ENCODE measurements at places on chromosomes 4 and X.

DNA sequence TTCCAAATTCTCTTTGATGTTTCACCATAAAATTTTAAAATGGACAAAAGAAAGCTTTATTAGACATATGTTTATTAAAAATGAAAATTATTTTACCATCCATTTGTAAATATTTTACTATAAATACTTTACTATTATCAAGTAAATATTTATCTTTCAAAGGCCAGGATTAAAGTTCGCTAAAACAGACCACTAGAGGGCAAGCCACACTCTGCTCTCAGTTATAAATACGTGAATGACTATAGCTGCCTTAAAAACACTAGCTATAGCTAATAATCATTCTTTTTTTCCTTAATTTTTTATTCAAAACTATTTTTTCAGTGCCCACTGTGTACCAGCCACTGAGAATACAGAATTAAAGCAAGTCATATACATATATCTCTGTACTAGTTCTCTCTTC lies 38.6 kb downstream of the UNC5C start:
- DNase-seq, result peak; percentile 44

- no peak for DNase-seq
These were observed at the start of gene CPZ for GRCh38 chr4:8592366-8593263. Gene CPZ (plus strand): TSS chr4:8592765. CDS start chr4:8592834, 69 bp downstream.

DNA sequence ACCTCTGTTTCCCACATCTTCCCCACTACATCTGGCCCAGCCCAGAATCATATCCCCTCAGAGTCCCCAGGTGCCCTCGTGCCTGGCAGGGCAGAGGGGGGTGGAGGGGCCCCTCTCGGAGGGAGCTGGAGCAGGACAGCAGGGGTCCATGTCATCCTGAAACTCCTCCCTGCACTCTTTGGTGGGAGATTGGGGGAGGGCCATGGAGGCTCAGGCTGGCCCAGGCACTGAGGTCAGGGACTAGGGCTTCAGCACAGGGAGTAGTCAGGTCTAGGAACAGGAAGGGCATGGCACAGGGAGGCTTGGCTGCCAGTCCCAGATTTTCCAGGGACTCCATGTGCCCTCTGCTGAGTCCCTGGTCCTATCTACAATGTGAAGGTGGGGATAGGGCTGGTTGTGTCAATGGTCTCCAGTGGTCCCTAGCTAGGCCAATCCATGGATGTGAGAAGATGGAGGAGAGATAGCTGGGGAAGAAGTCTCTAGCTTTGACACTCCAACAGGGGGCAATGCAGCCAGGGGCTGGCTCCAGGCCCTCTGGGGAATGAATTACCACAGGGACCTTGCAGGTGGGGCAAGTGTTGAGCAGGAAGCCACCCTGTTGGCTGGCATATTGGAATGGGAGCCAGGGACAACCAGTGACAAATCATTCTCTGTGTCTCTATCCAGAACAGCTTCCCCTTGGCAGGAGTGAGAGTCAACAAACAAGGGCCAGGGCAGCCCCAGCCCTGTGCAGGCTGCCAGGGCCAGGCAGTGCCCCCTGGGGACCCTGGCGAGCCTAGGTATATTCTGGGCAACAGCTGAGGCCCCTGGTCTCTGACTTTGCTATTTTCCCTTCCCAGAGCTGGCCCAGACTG lies 154.4 kb downstream of the EFNB1 start:
- DNase-seq, result no peak

DNA sequence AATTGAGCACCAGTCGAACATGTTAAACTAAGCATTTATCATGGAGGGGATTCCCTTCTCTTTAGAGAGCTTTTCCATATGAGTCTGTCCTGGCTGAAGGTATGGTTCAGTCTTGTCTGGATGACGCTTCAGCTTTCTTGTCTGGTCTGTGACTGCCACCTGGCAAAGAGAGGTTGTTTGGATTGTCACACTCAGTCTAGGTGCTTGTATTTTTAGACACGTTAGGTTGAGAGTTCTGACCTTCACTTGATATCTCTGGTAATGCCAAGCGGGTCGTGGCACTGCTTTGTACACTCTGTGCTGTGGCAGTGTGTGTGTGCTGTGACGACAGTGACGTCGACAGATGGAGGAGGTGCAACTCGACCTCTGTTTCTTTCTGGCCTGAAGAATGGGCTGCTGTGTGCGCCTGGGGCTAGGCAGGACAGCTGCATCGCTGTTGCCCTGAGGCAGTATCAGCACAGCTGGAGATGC lies 12.6 kb downstream of the NOCT start:
- DNase-seq, result no peak

DNA sequence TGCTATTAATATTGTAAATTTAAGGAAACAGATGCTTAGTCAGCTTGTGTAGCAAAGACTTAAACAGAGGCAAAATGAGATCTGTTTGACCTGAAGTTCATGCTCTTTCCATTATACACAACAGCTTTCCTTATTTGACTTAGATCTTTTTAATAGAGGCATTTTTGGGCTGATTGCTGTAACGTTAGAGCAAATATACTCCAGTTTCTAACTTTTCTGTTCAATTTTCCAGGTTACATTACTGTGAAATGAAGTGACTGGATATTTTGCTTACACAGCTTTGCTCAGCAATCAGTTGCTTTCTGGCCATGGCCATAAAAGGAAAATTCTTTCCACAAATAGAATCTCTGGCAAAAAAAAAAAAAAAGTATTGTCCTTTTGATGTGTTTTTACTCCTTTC lies 146.2 kb downstream of the PCDH7 start:
- no peak for DNase-seq

GRCh38 chr4:95674521-95674981 lies 125.8 kb upstream of the UNC5C start:
- no peak for DNase-seq

DNA sequence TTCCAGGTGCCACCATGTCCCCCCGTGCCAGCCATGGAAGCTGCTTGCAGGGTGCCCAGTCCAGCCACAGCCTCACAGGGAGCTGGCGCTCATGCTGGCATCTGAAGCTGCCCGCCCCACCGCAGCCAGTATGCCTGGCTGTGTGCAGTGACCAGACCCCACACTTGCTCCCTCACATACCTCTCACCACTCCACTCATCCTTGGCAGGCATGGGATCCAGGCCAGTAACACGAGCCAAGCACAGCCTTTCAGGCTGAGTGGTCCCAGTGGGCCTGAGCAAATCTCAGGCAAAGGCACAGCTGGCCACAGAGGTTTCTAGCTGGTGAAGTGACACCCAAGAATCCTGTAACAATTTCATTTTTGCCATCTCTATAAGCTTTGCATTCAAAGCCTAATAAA lies 48.4 kb upstream of the SEC24B start:
- DNase-seq, result no peak

GRCh38 chr4:139301821-139302611 lies at the start of gene NDUFC1:
Gene NDUFC1 (minus strand): TSS chr4:139302477. CDS start chr4:139295798, 6,679 bp downstream.
- DNase-seq, result peak; percentile 40

DNA sequence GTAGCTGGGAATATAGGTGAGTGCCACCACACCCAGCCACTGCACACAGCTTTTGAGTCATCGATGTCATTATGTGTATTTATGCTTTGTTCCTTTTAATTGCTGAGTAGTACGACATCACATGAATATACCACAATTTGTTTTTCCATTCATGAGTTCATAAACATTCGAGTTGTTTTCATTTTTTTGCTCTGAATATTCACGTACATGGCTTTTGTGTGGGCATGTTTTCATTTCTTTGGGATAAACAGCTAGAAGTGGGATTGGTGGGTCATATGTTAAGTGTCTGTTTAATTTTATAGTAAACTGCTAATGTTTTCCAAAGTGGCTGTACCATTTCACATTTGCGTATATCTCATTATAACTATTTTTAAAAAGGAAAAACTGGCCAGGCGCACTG lies 45.1 kb upstream of the KDR start:
- DNase-seq, result no peak

DNA sequence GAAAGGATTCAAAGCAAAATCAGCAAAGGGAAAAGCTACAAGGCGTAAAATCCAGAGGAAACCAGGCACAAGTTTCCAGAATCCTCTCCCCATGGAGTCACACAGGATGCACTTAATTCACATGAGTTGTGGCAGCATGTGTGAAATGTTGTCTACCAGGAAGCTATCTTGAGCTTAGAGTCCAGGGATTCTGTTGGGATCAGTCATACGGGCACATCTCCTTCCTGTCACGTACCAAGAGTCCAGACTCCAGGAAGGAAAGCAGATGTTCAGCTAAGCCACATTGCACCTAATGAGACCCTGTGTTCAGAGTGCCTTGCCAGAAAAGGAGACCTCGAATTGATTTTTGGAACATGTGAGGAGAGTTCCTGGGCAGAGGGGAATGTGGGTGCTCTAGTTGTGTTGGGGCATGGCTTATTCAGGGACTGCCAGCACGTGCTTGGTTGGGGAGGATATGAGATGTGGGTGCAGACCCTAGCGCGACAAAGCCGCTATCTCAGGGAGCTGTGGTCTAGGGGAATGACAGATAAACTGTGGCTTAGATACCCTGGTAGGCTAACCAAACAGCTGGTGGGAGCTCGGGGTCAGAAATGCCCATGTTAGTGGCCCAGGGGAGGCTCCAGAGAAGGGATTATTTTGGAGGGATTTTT lies 70.0 kb downstream of the EVC start:
- DNase-seq, result no peak

- DNase-seq, result no peak
These were observed 399.9 kb upstream of the CNKSR2 start for GRCh38 chrX:20974326-20974725.

GRCh38 chr4:25977397-25978170 lies 63.6 kb downstream of the SMIM20 start:
- no peak for DNase-seq

GRCh38 chrX:155001873-155002272 lies 20.6 kb downstream of the F8 start:
- DNase-seq, result no peak

DNA sequence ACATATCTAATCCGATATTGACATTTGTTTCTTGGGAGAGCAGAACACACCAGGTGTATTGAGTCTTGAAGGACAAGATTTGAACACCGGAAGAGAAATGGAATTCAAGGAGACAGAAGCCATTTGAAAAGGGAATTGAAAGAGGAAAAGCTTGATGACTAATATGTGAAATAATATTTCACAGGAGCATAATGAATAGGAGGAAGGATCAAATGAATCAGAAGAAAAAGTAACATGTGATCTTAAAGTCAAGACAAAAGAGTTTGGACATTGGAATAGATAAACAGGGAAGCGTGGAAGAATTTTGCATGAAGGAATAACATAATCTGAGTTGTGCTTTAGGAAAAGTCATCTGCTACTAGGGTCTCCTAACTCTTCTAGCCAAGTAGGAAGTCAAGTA lies 145.5 kb upstream of the PDHA2 start:
- DNase-seq, result no peak

DNA sequence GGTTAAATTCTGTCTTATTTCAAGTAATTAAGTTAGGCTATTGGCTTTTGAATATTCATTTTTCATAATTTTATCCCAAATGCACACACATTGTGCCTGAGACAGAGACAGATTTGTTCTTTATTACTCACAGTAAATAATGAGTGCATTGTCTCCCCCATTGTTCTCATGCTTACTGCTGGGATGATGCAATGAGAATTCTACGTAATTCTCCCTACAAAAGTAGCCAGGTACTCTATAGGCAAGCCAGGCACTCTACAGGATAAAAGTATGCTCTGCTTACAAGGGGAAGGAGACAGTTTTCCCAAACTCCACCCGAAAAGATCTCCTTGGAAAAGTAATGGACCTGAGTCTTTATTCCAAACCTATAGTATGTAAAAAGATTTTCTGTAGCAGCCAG lies 1890.7 kb upstream of the PCDH10 start:
- DNase-seq, result no peak

GRCh38 chr4:6746721-6747293 lies 30.8 kb downstream of the BLOC1S4 start:
- no peak for DNase-seq

GRCh38 chr4:182649698-182650477 lies 267.3 kb downstream of the DCTD start:
- DNase-seq, result no peak

GRCh38 chr4:112472318-112472717 lies 43.7 kb downstream of the NEUROG2 start:
- DNase-seq, result no peak

- peak; percentile 93 for DNase-seq
These were observed at the start of gene CDKL2 for GRCh38 chr4:75630174-75630936. Gene CDKL2 (minus strand): TSS chr4:75630528. CDS start chr4:75625988, 4,540 bp downstream.

GRCh38 chr4:26197018-26197779 lies 123.6 kb upstream of the RBPJ start:
- no peak for DNase-seq
